NCI-H1417 (cell line): ENCODE measurements at places on chromosomes 1 and 21.

GRCh38 chr1:224256640-224257039 lies 73.3 kb downstream of the NVL start:
- no peak for DNase-seq

- DNase-seq: no peak
Measured at GRCh38 chr1:67683766-67684525, 1.1 kb upstream of the GADD45A start.

- DNase-seq: no peak
Measured at GRCh38 chr1:185559151-185559550, 175.0 kb upstream of the HMCN1 start.

DNA sequence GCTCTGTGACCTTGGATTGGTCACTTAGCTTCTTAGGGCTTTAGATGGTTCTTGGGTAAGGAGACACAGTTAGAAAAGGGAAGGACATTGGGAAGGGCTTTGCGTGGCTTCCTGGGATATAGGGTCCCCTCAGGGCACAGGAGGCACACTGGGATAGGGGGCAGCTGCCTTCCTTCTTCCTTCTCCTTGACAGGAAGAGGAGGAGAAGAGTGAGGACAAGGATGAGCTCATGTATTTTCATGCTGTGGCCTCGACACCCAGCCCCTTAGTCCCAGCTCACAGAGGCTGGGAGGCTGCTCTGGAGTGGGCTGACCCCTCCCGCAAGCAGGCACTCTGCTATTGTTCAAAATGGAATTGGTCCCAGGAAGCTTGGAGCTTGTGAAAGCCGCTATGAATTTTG lies 45.7 kb upstream of the POU3F1 start:
- DNase-seq: no peak

DNA sequence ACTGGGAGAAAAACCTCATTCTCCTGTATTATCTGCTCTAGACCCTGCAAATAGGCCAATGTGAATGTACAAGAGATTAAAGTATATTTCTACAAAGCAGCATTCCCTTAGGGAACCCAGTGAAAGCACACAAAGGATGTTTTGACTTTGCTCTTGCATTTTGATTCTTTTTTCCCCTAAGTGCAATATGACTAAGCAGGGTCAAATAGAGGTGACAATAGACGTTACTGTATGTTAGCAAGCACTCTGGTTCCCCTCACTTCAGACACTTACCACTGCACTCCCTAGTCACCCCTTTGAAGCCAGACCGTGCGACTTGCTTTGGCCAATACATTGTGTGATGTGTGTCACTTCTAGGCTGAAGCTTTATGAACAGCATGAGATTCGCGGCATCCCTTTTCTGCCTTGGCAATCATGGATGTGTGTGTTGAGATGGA lies 209.7 kb downstream of the RHOU start:
- no peak for DNase-seq

DNA sequence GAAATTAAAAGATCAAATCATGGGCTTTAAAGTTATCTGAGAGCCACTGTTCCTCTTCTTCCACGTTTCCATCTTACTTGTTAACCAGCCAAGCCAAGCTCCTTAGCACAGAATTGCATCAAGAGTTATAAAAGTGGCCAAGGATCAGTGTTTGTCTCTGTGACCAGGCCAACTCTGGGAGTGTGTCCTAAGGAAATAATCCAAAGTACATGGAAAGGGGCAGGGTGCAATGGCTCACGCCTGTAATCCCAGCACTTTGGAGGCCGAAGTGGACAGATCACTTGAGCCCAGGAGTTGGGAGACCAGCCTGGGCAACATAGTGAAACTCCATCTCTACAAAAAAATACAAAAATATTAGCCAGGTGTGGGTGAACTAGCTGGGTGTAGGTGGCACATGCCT lies 10.0 kb upstream of the MPZL1 start:
- no peak for DNase-seq

DNA sequence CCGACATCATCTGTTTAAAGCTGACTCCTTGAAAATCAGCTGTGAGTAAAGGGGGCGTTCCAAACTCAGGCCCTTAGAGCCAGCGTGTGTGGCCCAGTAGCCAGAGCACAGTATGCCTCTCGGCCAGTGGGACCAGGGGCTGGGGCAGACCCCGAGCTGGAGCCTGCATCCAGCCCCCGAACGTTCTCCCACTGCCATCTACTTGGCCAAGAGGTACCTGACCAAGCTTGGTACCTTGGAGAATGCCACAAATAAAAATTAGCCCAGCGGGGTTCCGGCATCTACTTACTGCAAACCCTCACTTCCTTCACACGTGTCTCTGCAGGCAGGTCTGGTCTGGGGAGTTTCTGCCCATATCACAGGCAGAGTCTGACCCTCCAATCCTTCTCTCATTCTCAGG lies 56.7 kb upstream of the COL6A2 start:
- DNase-seq: no peak

GRCh38 chr1:188261849-188262248 lies 1433.1 kb downstream of the PLA2G4A start:
- no peak for DNase-seq

GRCh38 chr21:34822942-34823341 lies 154.1 kb downstream of the CLIC6 start:
- no peak for DNase-seq

DNA sequence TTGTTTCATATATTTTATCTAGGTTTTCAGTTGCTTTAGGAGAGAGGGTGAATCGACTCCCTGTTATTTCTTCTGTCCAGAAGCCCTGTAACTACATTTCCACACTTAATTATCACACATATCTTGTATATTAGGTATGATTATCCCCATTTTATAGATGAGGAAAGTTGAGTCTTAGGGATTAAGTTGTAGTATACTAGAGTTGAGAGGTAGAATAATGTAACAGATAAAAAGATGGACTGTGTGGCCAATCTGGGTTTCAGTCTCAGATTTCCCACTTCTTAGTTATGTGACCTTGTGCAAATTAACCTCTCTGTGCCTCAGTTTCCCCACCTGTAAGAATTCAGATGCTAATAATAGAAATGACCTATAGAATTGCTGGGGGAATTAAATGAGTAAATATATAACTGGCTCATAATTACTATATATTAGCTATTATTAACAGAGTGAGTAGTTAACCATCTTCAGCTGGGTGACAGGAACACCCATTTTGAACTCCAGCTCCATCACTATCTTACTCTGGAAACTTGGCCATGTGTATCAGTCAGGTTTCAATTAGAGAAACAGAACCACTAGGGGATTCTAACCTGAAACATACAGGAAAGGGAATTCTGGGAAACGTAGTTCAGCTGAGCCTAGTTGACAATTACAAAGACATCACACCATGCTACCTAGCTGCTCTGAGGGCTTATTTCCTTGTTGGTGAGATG lies 20.4 kb upstream of the FOXO6 start:
- no peak for DNase-seq

- no peak for DNase-seq
Measured at GRCh38 chr1:175543447-175543846, 199.9 kb downstream of the TNR start.
